ENCODE measurements at places on chromosomes 4 and X.

DNA sequence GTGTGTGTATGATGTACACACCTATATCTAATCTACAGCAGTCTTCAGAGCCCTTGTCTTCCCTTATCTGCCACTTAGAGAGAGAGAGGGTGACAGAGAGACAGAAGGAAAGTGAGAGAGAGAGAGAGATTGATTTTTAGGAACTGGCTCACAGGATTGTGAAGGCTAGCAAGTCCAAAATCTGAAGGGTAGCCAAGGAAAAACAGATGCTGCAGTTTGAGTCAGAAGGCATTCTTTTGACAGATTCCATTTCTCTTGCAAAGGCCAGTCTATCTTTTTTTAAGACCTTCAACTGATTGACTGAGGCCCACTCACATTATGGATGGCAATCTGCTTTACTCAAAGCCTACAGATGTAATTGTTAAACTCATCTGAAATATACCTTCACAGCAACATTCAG, 664.0 kb upstream of the IGFBP7 start:
- no peak for DNase-seq

DNA sequence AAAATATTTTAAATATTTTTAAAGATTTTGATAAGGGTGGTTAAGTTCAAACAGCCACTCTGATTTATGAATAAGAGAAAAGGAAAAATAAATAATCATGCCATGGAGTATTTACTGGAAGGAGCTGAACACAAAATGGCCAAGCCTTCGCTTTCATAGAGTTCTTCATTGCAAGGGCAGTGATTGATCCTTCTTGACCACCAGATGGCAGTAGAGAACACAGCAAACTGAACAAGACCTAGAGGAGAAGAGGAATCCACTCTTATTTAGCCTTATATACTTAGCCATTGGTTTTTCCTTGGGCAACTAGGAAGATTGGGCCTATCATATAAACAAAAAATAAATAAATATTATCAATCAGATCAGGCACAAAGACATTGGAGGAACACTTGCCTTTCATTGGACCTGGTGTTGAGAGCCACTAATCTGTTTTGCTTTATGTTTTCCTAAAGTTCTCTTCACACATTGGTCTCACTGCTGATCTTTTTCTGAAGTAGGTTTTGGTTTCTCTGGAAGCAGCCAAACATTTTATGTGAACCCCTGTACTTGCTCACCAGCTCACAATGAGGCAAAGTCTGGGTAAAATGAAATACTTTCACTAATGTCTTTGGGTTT, 58.1 kb upstream of the PARM1 start:
- DNase-seq: peak; percentile 1

GRCh38 chr4:70994387-70995099, 1.1 kb downstream of the DCK start:
- DNase-seq: no peak

DNA sequence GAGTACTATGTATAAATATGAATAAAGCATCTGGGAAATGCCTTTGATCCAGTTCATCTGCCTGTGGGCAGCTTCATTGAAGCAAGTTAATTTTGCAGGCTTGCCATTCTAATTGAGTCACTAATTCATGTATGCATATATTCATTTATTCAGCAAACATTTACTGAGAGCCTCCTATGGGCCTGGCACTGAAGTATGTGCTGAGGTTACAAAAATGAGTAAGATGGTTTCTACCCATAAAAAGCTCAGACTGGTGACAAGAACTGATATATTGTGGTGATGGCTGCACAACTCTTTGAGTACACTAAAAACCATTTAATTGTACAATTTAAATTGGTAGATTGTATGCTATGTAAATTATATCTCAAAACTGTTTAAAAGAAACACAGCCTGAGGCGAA, 1.1 kb upstream of the MRPL1 start:
- DNase-seq: no peak

GRCh38 chr4:184472614-184473498, 1.5 kb downstream of the IRF2 start:
- no peak for DNase-seq

DNA sequence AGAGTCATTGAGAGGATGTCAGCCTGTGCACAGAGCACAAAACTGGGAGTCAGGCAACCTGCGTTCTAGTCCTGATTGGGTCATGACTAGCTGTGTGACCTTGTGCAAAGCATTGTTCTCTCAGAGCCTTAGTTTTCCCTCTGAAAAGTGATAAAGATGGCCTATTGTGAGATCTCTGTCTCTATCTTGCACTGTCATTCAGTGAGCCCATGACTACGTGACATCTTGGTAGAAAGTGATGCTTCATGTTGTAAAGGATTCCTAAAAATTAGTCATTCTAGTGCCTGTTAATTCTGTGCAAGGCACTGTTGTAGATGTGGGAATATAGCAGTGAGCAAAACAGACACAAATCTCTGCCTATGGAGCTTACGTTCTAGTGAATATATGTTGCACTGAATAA, 2.5 kb downstream of the PGRMC1 start:
- DNase-seq: no peak

DNA sequence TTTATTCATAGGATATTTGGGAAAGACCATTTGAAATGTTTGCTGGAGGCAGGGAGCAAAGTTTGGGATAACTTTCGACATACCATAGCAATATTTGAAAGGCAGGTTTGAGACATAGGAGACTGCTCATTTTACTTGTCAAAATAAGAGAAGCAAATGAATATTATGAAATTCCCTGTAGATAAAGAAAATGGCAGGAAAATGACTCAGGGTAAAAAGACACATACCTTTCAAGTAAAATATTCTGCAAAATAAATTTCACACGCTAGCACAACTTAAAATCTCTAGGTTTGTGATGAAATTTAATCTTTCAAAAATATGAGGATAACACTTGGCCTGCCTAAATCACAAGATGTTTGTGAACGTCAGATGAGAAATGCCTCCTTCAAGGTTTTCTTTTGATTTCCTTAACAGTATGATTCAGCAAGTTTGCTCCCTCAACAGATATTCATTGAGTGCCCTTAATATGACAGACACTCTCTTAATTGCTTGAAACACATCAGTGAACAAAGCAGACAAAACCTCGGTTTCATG, 6.6 kb downstream of the TMEM156 start:
- DNase-seq: no peak

DNA sequence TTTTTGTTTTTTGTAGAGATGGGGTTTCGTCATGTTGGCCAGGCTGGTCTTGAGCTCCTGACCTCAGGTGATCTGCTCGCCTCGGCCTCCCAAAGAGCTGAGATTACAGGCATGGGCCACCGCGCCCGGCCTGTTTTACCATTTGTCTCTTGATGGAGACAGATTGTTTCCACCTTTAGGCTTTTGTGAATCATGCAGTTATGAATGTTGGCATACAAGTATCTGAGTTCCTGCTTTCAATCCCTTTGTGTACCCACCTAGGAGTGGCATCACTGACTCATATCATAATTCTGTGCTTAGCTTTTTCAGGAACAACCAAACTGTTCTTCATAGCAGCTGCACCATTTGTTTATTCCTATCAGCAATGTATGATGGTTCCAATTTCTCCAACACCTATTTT, 20.2 kb upstream of the MGST2 start:
- no peak for DNase-seq

DNA sequence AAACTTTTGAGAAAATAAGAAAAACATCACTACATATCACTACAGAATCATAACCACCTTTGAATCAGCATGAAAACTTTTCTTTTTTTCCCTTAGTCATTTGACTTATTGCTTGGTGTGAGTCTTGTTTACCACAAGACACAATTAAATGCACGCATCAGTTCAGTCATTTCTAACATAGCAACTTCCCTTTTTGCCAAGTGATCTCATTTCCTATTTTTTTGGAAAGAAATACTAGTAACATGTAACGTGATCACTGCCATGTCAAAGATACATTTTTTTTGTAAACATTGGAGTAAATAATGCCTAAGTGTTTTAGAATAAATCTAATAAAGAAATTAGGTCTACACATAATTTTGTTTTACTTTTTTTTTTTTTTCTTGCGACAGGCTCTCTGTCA, 5.1 kb upstream of the CXCL8 start:
- no peak for DNase-seq

DNA sequence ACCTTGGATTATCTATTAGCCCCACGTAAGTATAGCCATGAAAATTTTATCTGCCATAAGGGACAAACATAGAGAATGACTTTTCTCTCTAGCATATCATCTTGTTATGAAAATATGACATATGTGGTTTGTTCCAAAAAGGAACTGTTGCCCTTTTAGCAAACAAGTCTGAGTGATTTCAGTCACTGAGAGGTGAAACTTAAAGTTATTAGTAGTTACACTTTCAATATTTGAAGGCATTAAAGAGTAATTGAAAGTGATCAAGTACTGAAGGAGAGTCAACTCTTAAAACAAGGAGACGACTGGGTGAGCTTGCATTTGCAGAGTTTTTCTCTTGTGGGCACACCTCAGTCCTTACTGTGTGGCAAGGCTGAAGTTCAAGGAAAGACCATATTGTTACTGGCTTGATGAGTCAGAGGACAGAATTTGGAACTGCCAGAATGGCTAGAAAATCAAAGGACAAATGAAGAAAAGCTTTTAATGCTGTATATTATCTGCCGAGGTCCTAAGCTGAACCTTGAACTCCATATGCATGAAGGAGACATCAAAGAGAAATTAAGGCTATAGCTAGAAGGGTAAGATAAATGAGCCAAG, 205.1 kb upstream of the EMCN start:
- no peak for DNase-seq

DNA sequence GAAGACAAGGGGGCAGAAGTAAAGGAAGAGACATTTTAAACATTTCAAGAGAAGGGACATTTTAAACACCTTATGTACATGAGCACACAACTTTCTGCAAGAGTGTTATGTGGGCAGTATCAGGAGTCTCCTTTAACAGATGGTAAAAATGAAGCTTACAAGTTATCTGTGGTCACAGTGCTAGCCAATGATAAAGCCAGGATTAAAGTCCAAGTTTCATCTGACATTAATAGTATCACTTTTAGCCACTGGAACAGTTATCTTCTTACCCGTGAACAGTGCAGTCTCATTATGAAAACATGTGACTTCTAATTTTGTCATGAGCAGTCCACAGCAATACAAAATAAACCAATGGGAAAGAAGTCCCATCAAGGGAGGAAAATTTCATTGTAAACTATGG, 627.9 kb upstream of the AGA start:
- no peak for DNase-seq

DNA sequence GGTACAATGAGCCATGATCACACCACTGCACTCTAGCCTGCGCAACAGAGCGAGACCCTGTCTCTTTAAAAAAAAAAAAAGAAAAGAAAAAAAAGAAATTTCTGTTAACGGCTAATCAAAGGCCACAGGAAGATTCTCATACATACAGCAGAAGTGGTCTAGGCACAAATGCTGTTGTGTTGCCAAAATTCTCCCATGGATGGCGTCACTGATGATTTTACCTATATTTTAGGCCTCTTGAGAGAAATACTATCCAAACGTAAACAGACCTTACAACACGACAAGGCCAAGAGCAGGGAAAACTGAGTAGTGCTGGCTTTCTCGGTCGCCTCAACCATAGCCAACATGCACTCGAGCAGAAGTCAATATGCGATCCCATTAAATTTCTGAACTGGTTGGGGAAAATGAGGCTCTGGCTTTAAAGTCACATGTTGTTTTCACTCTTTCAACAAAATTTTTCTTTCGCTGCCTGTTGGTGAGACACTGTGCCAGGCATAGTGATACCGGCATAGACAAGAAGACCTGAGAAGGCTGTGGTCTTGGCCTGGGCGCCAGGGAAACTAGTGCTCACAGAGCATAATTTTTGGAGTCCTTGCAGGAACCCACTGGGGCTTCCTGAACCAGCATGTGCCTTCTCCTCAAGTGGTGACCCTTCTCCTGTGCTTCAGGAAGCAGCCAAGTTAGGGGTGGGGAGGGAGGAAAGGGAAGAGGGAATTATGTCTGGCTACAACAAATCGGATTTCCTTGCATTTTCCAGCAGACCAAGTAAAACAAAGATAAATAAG, 20.6 kb downstream of the SH3KBP1 start:
- DNase-seq: no peak

DNA sequence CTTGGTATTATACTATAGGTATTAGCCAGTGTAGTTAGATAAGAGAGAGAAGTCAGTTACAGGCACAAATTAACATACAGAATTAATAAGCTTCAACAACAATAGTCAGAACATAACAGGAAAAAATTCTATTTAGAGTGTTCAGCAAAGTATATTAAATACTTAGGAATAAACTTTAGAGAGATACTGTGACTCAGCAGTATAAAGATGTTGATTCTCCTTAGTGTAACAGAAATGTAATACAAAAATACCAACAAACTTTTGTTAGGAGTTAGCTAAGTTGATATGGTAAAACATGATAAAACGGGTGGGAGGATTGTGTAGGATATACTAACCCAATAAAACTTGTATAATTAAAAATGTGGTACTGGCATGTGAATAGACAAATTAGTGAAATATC, 154.3 kb downstream of the DIPK2B start:
- DNase-seq: no peak
